AG09319 (cell line): ENCODE measurements at places on chromosomes 13 and 19.

DNA sequence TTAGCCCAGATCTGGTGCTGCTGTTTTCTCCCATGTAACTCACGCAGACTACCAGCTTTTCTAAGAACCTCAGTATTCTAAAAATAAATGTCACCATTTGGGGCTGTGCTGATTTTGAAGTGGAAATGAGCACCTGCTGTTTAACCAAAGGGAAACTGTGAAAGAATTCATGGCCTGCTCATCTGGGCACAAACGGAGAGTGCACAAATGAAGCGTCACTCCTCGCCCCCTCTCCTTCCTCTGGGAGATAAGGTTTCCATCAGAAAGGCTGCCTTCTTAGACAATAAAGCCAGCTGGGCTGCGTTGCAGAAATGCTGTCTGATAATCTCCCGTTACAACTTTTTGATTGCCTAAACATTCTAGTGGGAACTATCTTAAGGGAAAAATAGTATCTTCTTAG, 73.7 kb upstream of the SLC15A1 start:
- no peak for DNase-seq

- no peak for DNase-seq
Observed at GRCh38 chr19:40304306-40304705, 19.2 kb upstream of the AKT2 start.

DNA sequence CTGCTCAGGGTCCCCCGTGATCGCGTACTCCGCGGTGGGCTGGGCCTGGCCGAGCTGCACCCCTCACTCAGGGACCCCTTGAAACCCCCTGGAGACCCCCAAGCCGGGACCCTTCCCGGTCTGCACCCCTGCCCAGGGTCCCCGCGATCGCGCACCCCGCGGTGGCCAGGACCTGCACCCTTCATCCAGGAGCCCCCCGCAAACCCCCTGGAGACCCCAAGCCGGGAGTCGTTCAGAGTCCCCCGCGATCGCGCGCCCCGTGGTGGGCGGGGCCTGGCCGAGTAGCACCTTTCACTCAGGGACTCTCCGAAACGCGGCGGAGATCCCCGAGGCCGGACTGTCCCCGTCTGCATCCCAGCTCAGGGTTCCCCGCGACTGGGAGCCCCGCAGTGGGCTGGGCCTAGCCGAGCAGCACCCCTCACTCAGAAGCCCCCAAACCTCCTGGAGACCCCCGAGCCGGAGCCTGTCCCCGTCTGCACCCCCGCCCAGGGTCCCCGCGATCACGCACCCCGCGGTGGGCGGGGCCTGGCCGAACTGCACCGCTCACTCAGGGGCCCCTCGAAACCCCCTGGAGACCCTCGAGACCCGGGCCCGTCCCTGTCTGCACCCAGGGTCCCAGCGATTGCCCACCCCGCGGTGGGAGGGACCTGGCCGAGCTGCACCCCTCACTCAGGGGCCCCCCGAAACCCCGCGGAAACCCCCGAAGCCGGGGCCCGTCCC, 748 bp downstream of the LMNB2 start:
- DNase-seq: no peak

GRCh38 chr19:5948752-5949564, 29.0 kb downstream of the RANBP3 start:
- no peak for DNase-seq

DNA sequence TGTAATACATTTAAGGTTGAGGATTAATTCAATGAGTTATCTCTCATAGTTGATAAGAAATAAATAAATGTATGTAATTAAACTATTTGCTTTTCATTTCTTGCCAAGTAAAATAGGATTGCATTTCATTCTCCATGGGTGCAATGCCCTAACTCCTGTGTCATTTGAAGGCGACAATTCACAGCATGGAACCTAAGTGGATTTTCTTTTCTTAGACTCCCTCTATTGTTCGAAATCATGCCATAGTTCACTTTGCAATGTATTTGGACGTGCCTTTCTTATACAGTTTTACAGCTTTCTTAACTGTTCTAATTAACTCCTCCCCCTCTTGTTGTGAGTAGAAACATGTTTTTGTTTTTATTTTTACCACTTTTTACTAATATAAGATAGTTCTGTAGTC, 263.0 kb downstream of the B3GLCT start:
- no peak for DNase-seq

DNA sequence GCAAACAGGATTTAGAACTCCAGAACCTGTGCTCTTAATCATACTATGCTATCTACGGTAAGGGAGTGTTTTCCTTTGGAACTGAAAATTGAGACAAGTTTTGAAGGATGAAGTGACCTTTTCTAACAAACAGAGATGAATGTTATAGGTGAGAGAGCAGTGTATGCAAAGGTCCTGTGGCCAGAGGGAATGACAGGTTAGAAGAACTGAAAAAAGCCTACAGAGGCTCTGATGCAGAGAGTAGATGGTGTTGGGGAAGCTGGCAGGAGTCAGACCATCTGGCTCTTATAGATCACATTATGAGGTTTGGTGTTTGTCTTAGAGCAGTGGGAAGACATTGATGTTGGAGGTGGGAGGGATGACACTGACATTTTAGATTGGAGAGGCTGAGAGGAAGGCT, 2.0 kb downstream of the PCCA start:
- no peak for DNase-seq
